ENCODE measurements at places on chromosomes 11 and 22.

DNA sequence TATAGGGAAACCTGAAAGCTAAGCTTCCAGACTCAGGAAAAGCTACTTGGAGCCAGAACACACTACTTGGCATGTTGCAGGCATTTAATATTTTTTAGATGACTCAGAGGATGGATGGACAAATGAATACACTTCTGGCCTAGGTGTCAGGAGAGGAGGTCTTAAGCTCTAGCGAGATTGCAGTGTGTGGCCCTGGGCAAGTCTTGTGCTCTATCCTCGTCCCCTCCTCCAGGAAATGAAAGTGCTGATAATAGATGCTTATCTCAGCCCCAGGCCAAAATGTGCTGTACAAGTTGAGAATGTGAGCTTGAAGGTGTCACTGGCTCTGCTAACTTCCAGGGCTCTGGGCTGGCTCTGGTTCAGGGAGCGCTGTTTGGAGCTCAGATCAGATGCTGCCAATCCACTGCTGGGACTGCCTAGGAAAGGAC is 136.3 kb downstream of the PKNOX2 start:
- DNase-seq, result peak; percentile 84

- DNase-seq, result peak; percentile 3
Observed at GRCh38 chr11:5712507-5712906, 22.9 kb downstream of the TRIM22 start.

DNA sequence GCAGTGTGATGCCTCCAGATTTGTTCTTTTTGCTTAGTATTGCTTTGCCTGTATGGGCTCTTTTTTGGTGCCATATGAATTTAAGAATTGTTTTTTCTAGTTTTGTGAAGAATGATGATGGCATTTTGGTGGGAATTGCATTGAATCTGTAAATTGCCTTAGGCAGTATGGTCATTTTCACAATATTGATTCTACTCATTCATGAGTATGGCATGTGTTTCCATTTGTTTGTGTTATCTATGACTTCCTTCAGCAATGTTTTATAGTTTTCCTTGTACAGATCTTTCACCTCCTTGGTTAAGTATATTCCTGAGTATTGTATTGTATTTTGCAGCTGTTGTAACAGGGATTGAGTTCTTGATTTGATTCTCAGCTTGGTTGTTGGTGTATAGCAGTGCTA is 18.3 kb upstream of the ZBED5 start:
- DNase-seq, result no peak

DNA sequence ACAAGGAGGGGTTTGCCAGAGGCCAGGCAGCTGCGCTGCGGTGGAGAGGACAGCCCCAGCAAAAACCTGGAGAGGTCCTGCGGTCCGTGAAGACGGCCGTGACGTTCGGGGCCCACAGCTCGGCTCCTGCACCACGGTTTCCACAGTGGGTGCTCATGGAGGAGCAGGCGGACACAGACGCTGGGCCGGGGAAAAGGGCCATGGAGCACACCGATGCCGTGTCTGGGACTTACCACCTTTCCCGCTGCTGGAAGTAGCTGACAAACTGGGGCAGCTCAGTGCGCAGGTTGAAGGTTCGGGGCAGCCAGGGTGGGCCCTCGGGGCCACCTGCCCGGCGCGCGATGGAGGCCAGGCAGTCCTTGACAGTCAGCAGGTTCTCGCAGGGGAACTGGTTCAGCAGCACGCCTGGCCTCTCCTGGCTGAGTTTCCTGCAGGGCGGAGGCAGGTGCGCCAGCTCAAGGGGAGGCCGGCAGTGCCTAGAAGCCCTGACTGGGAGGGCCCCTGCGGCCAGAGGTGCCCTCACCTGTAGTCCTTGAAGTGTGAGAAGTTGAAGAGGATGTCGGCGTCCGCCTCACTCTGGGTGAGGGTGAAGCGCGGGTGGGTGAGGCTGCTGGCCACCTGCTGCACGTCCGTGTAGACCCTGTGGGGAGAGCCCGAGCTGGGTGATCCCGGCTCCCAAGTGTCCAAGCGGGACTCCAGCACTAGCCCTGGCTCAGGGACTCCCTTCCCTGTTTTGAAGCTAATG is 12.8 kb downstream of the TTLL12 start:
- DNase-seq, result no peak

DNA sequence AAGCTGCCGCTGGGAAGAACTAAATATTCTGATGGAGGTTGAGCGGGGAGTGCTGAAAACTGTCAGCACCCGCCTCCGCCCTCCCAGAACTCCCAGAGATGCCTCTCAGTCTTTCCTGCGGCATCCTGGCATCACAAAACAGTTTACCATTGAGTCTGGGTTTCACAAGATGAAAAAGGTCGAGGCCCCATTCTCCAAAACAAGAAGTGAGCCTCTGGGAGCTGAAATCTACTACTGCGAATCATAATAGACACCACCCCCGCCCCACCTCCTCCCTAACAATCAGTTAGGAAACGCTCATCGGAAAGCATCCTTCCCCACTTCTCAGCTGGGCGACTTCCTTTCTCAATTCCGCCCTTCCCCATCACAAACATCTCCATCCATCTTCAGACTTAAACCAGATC is 1.0 kb downstream of the SUN2 start:
- DNase-seq, result peak; percentile 31

DNA sequence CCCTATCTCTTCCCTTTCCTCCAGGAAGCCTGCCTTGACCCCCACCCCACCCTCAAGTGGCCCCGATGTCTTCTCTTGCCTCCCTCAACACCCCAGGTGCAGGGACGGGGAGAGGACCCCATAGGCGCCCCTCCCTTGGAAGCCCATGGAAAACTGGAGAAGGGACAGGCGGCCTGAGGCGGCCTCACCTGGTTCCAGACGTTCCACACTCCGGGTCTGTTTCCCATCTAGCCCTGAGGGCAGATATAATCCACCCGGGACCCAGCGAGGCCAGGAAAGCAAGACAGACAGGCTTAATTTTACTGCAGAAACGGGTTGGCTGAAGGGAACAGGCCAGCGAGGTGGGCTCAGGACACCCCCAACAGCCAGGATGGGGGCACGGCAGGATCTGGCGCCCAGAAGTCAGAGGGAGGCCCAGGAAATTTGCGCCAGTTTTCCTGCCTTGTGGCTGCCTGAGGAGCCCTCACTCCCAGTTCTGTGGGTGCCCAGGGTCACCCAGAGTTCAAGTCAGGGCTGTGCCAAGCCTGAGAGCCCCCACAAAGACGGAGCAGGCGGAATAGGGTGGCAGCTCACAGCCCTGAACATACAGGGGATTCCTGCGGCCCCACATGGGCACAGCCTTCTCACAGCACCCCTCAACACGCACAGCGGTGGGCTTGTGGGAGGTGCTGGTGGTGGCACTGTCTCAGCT is 3.0 kb upstream of the SIGIRR start:
- DNase-seq, result no peak

- DNase-seq, result no peak
Observed at GRCh38 chr11:69938206-69938605, 119.0 kb upstream of the FGF3 start.

GRCh38 chr11:118610773-118611432 is 3.5 kb downstream of the PHLDB1 start:
- peak; percentile 68 for DNase-seq

DNA sequence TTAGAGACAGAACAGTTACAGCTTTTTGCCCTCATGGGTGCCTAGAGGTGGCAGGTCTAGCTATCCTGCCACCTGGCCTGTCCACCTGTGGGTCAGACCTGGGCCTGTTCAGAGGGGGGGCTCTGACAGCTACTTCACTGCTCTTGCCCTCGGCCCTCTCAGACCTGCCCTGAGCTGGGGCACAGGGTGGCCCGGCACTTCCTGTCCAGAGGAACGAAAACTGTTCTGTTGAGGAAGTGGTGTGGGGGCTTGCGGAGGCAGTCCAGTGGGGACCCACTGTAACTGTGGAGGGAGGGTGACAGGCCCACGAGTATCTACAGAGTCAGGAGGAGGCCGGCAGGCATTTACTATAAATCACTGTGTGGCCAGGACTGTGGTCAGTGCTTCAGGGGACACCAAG is 16.2 kb downstream of the TESMIN start:
- DNase-seq, result no peak

GRCh38 chr11:61144511-61145179 is 16.6 kb downstream of the VPS37C start:
- DNase-seq, result no peak

GRCh38 chr22:47044722-47045535 is 282.5 kb downstream of the TBC1D22A start:
- no peak for DNase-seq

- no peak for DNase-seq
Observed at GRCh38 chr11:2740275-2740940, 40.6 kb upstream of the KCNQ1OT1 start.

DNA sequence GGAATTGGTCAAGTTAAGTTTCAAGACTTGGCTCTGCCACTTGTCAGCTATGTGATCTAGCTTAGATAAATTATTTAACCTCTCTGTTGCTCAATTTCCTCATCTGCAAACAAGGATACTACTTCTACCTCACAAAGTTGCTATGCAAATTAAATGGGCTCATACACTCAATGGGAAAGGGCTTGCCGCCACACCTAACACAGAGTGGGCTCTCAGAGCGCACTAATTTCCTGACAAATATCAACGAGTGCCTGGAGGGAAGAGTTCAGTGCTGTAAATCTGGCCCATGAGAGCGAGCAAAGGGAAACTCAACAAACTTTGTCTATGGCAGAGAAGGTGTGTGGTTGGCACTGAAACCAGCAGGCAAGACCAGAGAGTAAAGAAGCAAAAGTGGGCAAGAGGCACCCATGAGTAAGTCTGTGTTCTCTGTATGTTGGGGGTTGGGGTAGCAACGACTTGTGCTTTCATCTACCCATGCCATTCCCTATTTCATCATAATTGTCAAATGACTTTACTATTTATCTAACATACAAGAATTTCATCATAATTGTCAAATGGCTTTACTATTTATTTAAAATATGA is 60.7 kb upstream of the PHF21A start:
- DNase-seq, result peak; percentile 31

DNA sequence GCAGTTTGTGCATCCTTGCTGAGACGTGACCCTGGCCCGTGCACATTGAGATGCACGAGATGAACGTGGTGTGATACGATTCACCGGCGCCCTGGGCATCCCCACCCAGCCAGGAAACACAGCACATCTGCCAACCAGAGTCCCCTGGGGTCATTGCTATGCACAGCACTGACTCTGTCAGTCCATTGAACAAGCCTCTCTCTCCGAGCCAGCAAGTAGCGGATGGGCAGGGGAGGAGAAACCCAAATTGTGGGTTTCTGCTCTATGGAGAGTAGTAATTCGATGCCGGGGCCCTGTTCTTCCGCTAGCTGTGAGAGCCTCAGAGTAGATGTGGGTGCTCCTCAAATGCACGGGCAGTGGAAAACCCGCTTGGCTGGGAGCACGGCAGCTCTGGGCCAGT is 85.1 kb downstream of the ARHGAP8 start:
- no peak for DNase-seq

DNA sequence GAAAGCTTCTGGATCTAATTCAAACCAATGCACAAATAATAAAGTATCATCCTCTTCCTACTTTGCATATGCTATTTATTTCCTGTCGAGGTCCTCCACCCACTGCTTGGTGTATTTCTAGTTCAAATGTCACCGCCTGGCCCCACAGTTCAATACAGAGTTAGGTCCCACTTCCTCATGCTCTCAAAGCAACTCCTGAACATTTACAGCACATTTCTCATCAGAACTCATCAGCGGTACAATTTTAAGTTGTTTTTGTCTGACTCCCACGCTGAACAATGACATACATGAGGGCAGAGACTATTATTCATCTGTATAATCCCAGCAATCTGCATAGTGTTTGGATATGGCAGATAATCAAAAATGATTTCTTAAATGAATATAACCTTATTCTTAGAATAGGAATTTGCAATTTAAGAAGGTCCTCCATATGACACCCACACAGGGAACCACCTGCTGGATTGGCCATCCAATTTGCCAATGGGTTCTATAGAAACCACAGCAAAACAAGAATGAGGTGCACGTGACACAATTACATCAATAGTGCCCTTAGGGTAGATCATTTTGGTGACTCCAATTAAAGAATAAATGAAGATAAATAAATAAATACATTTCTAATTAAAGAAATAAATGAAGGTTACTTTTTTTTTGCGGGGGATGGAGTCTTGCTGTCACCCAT is 54.2 kb downstream of the SLC25A17 start:
- DNase-seq, result no peak

GRCh38 chr22:44665115-44665514 is 36.9 kb upstream of the PRR5 start:
- DNase-seq, result no peak

- DNase-seq, result no peak
Observed at GRCh38 chr11:73194593-73194992, 23.5 kb upstream of the P2RY2 start.

DNA sequence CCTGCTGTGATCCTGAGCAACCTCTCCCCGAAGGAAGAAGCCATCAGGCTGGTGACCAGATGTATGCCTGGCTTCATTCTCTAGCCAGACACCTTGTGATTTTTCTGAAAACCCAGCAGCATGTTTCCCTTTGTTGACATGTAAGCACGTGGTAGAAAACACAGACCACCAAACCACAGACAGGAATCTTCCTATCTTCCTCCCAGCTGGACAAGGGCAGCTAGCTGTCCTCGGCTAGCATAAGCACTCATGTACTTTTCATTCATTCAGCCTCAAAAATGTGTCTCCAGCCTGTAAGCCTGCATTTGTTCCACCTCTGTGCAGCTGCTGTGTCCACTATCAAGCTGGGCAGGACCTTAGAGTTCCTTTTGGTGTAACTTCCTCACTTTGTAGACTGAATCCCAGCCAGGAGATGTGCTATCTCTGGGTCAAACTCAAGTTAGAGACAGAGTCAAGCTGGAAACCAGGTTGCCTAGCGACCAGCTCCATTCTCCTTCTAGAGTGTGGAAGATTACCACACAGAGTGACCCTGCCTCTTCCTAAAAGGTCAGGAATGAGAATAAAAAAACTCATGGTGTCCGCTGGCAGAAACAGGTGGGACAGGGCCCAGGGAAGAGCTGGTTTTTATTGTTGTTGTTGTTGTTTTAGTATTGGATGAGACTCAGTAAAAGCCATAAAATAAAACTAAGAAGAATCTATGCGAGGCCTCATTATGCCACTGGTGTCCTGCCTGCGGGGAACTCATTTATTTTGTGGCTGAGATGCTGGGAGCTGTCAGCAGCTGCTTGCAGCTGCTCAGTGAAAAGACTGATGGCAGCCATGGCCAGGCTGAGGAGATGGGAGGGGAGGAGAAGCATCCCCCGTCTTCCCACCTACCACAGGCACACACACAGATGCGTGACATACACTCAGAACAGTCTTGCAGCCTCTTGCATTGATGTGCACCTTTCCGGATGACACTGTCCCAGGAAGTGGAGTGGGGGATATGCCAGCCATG is 7.4 kb upstream of the CLMP start:
- DNase-seq, result peak; percentile 53

DNA sequence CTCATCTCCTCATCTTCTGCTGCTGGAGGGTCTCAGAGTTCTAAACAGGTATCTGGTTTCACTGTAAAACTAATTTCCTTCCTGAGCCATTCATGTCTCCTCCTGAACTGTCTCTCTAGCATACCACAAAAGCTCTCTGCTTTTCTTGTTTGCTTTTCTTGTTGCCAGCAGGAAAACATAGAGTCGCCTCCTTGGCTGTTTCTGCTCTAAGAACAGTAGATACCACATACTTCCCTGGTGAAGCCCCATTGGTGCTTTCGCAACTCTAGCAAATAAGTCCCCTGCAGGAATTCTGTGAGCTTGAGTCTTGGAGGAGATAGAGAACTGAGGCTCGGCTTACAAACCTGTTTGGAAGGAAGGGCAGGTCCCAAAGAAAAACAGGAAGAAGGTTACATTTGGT is 7.0 kb downstream of the DIXDC1 start:
- peak; percentile 96 for DNase-seq

GRCh38 chr11:47331454-47332302 is 20.8 kb downstream of the MYBPC3 start:
- no peak for DNase-seq

- DNase-seq, result no peak
Observed at GRCh38 chr22:44608597-44609399, 93.2 kb upstream of the PRR5 start.
